Uterus (tissue), 4 donors: ENCODE measurements at places on chromosomes 6 and 20. TPM values are rescaled to one million over a fixed set of nuclear protein-coding genes. Genes with fewer than 3 reads are reported as not detected.

The LTA gene
- 0.30 TPM for total RNA-seq

The EPB41L1 gene
- 69.2 TPM for total RNA-seq

The EDEM2 gene
- 18.5 TPM for total RNA-seq

The RNF182 gene
- not detected for total RNA-seq

The RIPPLY2 gene
- total RNA-seq, result not detected

DNA sequence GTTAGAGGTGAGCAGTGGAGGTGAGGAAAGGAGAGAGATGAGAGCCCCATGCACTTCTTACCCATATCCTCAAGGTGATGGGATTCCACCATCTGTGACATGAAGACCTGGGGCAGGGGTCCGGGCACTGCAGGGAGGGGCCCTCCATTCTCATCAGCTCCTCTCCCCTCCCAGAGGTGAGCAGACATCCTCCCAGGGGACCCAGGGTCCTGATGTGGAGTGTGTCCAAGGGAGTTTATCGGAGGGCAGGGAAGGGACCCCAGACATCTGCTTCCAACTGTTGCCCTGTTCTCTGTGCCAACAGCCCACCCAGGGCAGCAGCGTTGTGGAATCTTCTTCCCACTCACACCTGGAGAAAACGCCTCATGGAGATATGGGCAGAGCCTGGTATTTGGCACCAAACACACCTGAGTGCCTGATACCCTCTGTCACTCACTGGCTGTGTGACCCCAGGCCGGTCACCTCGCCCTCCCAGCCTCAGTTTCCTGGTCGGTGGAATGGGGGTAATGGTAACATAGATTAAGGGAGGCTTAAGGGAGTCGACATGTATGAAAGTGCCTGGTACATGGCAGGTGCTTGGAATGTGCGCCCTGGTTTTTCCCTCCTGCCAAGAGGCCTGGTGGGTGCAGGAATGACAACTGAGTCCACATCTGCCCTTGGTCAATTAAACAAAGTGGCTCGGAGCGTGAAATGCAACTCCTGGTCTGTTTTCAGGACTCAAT is 227.9 kb downstream of the PREX1 start:
- no peaks in the 10 kb centered on the region for H3K4me1 ChIP-seq
- H3K27me3 ChIP-seq, result no peaks in the 10 kb centered on the region
- no peak for DNase-seq
- H3K27ac ChIP-seq, result no peak overlapping the region
- H3K36me3 ChIP-seq, result no peaks in the 10 kb centered on the region

DNA sequence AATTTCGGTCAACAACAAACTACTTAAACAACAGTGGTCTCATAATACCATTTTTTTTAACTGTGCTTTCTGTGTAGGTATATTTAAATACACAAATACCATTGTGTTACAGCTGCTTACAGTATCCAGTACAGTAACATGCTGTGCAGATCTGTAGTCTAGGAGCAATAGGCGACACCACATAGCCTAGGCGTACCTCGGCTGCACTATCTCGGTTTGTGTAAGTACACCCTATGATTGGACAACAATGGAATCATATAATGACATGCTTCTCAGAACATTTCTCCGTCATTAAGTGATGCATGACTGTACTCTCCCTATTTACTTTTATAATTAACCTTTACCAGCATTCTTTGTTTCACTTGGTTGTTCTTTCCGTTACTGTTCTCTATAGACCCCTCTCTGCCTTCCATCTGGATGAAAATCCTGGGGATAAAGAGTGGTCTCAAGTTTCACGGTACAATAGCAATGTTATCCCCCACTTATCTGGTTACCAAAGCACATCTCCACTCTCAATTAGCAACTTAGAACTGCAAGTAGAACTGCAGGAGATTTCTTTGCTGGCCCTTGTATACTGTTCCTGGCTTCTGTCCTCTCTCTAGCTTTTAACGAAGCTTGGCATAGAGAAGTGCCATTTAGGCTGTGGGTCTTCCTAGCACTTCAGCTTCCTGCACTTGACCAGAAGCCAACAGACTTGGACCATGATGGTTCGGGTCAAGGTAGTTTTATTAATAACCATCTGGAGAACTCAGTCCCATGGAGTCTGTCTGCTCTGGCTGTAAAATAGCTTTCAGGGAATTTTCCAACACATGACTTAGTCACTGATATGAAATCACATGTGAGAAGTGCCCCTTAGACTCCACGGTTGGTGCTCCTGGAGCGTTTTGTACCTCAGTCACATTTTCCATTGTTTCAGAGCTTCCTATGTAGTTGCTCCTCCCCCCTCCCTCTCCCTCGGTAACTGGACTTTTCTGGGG is 80.4 kb upstream of the POPDC3 start:
- H3K36me3 ChIP-seq, result no peaks in the 10 kb centered on the region
- no peak overlapping the region for H3K27ac ChIP-seq
- H3K27me3 ChIP-seq, result no peaks in the 10 kb centered on the region
- no peak for DNase-seq
- H3K4me1 ChIP-seq, result no peaks in the 10 kb centered on the region

DNA sequence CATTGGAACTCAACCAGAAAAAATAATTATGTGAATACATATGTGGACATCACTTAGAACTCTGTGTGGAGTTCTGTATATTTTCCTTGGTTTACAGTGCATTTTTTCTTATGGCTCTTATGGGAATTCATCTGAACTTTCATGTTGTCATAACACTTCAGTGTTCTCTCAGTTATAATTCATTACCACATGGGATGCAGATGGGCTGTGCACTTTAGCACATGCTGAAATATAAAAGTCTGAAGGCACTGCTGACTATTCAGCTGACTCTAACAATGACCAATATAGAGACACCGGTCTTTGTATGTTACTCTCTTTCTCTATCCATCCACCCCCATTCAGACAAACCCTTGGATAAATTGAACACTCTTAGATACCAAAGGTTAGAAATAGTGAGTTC is 29.3 kb downstream of the GRIK2 start:
- H3K27me3 ChIP-seq, result no peaks in the 10 kb centered on the region
- no peaks in the 10 kb centered on the region for H3K4me1 ChIP-seq
- no peak overlapping the region for H3K4me3 ChIP-seq
- H3K36me3 ChIP-seq, result no peaks in the 10 kb centered on the region
- H3K27ac ChIP-seq, result no peak overlapping the region
- DNase-seq, result no peak

DNA sequence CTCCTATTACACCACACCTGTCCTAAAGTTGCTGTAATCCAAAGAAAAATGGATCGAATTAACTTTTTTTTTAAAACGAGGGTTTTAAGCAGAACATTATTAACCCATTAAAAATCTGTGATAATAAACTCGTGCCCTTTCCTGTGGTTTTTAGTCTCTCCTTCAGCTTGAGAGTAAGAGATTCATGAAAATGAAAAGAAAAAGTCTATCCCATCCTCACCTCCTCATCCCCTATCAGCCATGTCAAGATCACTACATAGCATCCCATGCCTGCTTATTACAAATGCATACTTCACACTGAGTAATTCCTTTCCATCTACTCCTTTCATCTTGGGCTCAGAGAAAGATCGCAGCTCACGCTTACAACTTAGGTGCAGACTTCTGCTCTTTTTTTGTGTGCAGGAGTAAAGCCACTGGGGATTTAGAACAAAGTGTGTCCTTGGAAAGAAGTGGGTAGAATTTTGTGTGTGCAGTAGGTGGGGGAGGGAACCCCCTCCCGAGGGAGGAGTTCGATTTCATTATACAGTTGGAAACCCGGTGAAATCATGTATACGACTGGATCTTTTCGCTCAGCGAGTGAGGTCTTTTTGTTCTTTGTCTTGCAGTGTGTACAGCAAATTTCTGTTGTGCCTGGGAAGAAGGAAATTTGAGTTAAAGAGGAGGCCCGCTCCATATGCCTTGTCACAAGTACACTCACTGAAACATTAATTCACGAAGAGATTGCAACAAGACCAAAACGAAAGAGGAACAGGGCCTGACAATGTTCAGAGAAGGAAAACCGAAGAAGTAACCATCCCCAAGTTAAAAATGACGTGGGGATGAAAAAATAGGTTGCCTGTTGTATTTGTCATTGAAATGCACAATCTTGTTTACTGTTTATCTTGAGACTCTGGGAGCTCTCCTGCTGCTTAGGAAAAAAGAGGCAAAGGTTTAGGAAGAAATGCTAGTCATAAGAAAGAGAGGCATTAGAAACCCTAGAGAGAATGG is 146.5 kb upstream of the ZNF217 start:
- no peak for DNase-seq
- no peaks in the 10 kb centered on the region for H3K36me3 ChIP-seq
- H3K4me3 ChIP-seq, result no peak overlapping the region

- H3K4me1 ChIP-seq, result no peaks in the 10 kb centered on the region
- no peak overlapping the region for H3K27ac ChIP-seq
- DNase-seq, result no peak
- H3K27me3 ChIP-seq, result no peaks in the 10 kb centered on the region
- no peaks in the 10 kb centered on the region for H3K36me3 ChIP-seq
- H3K4me3 ChIP-seq, result no peak overlapping the region
Measured at GRCh38 chr6:129153257-129153656, 270.3 kb downstream of the LAMA2 start.

- no peak overlapping the region for H3K27ac ChIP-seq
- DNase-seq, result no peak
- H3K4me1 ChIP-seq, result no peaks in the 10 kb centered on the region
- no peak overlapping the region for H3K4me3 ChIP-seq
- no peaks in the 10 kb centered on the region for H3K36me3 ChIP-seq
Measured at GRCh38 chr6:24183584-24183983, 57.6 kb downstream of the NRSN1 start.

DNA sequence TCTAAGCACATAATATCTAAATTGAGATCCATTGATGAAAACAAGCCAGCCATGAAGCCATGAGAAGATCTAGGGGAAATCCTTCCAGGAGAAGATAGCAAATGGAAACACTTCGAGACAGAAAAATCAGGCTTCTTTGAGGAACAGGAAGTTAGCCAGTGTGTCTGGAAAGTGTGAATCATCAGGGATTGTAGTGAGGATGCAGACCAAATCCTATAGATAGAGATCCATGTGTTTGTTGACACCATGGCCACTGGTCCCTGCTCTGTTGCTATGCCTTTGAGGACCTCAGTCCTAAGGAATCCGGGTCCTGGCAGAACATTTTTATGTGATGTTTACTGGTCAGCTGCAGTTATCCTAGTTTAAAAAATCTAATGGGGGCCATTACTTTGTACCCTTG is 6.6 kb upstream of the ELOVL2 start:
- no peak for DNase-seq
- H3K27ac ChIP-seq, result no peak overlapping the region
- peaks cover 12% of the 10 kb centered on the region for H3K27me3 ChIP-seq
- H3K36me3 ChIP-seq, result no peaks in the 10 kb centered on the region
- H3K4me3 ChIP-seq, result no peak overlapping the region
- no peaks in the 10 kb centered on the region for H3K4me1 ChIP-seq

DNA sequence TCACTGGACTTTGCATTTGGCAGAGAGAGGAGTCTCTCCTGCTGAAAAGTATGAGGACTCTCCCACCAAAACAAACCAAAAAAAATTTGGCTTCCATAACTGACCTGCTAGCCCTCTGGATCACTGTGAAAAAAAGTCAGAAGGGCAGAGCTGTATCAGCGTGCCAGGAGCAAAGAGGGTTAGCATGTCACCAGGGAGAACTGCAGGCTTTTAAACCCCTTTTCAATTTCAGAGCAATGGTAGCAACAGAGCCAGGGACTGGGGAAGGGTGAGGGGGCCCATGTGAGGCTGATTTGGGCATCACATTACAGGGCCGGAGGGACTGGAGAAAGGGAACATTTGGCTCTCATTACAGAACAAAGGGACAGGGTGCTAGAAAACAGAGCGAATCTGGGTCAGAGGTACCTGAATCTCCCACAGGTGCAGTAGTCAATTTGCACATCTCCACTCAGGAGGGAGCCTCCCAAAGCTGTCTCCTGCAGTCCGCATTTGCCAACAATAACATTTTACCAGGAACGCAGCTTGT is 185.7 kb upstream of the EYA4 start:
- H3K4me3 ChIP-seq, result no peak overlapping the region
- no peak overlapping the region for H3K27ac ChIP-seq
- H3K27me3 ChIP-seq, result no peaks in the 10 kb centered on the region
- no peaks in the 10 kb centered on the region for H3K4me1 ChIP-seq
- no peaks in the 10 kb centered on the region for H3K36me3 ChIP-seq
- DNase-seq, result no peak

DNA sequence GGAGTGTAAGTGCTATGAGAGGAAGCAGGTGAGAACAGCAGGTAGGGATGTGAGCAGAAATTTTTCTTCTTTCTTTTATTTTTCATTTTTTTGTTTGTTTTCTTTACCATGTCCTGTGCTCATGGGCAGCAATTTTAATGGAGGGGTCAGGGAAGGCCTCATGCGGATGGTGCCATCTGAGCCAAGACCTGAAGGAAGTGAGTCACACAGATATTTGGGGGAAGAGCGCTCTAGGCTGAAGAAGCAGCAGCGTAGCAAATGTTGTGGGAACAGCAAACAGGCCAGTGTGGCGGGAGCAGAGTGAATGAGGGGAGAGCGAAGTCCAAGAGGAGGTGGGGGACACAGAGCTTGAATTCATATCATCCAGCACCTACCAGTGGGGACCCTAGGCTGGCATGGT is 12.7 kb downstream of the SPDEF start:
- H3K36me3 ChIP-seq, result no peaks in the 10 kb centered on the region
- H3K4me3 ChIP-seq, result no peak overlapping the region
- H3K4me1 ChIP-seq, result peaks cover 5% of the 10 kb centered on the region
- H3K27ac ChIP-seq, result no peak overlapping the region
- DNase-seq, result no peak
- no peaks in the 10 kb centered on the region for H3K27me3 ChIP-seq

DNA sequence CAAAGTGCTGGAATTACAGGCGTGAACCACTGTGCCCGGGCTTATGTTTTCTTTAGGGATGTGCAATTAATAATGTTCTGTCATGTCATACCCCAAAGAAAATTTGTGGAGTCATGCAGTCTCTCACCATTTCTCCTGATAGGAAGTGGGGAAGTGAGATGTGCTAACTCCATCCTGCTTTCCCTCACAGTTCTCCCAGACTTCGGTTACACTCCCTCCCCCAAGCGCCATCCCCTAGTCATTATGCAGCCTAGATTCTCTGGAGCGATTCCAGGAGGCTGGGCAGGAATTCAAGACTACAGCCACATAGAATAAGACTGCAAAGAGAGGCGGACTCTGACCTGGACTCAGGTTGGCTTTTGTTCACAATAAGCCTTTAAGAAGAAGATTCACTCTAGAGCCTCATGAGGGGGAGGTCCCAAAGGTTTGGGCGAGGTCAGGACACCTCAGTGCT is 271.4 kb downstream of the ALDH8A1 start:
- H3K4me1 ChIP-seq, result no peaks in the 10 kb centered on the region
- H3K27ac ChIP-seq, result no peak overlapping the region
- no peaks in the 10 kb centered on the region for H3K27me3 ChIP-seq
- no peak overlapping the region for H3K4me3 ChIP-seq
- DNase-seq, result no peak

GRCh38 chr6:38350942-38351341 is 288.8 kb downstream of the BTBD9 start:
- no peaks in the 10 kb centered on the region for H3K27me3 ChIP-seq
- H3K36me3 ChIP-seq, result no peaks in the 10 kb centered on the region
- H3K4me1 ChIP-seq, result peaks cover 10% of the 10 kb centered on the region
- no peak for DNase-seq
- H3K27ac ChIP-seq, result peak overlapping the region; percentile 58

DNA sequence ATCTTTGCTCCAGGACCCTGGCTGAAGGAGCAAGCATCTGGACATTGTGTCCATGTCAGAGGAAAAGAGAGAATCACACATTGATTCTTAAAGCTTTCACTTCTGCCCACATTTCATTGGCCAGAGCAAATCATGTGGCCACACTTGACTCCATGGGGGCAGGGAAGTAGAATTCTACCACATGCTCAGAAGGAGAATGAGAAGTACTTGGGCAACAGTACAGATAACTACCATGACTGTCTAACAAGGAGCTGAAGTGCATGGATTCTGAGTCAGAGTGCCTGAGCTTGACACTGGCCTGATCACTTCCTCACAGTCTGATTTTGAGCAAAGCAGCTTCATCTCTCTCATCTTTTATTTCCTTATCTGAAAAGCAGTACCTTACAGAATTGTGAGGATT is 38.6 kb downstream of the GHRH start:
- H3K4me3 ChIP-seq, result no peak overlapping the region
- no peak overlapping the region for H3K27ac ChIP-seq
- H3K36me3 ChIP-seq, result no peaks in the 10 kb centered on the region
- no peaks in the 10 kb centered on the region for H3K27me3 ChIP-seq
